Stimulated activated naive CD4-positive, alpha-beta T cell treated with Interleukin-2 at 50 U/mL for 16 hours (primary cell): ENCODE measurements at places on chromosomes 16 and 17.
A peak's percentile ranks its signal among the peaks of the same experiment; 100 is the strongest.

- no peak for DNase-seq
Observed at GRCh38 chr16:47139561-47140185, 4.1 kb downstream of the NETO2 start.

GRCh38 chr17:17886726-17887125, 49.9 kb upstream of the SREBF1 start:
- no peak for DNase-seq

GRCh38 chr17:68301438-68301959, 10.2 kb downstream of the ARSG start:
- no peak for DNase-seq

DNA sequence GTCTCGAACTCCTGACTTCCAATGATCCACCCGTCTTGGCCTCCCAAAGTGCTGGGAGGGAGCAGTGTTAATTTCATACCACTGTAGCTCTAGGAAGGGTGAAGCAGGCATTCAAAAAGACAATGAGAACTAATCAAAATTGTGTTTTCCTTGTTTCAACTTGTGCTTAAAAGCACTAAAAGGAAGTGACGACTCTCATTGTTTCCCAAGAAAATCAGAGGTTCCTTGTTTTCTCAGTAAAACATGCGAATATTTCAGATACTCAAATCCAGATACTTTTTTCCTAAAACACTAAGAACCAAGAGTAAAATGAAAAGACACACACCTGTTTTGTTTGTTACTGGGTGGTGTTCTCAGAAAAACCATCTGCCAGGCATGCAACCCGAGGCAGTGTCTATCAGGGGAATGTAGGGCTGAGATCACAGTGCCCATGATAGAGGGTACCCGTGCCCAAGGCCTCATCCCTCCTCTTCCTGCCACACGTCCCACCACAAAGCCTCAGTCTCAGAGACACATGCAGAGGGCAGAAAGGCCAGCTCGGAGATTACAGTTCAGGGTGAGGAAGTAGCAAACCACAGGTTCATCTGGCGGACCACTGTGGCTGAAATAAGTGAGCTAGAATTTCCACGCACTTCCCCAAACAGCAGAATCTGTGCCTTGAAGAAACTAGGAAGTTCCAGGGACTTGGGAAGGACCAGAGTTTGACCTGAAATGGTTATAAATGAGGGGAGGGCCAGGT, 33.7 kb downstream of the GINS3 start:
- DNase-seq = no peak

DNA sequence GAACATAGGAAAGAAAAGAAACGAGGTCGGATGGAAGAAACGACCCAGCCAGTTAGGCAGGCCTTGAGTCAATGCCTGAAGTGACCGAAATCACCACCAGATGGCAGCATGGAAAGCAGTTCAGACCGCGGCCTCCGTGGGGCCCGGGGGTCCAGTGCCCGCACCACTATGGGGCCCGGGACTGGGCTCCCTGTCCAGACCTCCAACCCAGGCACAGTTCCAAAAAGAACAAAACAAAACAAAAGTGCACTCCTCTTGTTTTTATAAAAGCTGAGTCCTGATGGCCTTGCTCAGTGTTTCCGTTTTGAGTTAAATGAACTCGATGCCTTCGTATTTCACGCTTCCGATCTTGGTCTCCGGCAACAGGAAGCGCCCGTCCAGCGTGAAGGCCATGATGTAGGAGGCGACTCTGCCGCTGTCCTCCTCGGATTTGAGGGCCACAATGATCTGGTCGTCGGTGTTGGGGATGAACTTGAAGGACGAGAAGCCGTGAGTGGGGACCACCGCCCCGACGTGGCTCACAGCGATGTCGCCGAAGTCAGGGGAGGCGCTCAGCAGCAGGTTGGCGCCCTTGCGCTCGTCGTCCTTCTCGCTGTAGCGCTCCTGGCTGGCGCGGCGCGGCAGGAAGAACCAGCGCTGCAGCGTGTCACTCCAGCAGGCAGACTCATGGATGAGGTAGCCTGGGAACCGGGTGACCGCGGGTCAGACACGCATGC, 13.7 kb upstream of the LGALS3BP start:
- DNase-seq = peak; percentile 33

DNA sequence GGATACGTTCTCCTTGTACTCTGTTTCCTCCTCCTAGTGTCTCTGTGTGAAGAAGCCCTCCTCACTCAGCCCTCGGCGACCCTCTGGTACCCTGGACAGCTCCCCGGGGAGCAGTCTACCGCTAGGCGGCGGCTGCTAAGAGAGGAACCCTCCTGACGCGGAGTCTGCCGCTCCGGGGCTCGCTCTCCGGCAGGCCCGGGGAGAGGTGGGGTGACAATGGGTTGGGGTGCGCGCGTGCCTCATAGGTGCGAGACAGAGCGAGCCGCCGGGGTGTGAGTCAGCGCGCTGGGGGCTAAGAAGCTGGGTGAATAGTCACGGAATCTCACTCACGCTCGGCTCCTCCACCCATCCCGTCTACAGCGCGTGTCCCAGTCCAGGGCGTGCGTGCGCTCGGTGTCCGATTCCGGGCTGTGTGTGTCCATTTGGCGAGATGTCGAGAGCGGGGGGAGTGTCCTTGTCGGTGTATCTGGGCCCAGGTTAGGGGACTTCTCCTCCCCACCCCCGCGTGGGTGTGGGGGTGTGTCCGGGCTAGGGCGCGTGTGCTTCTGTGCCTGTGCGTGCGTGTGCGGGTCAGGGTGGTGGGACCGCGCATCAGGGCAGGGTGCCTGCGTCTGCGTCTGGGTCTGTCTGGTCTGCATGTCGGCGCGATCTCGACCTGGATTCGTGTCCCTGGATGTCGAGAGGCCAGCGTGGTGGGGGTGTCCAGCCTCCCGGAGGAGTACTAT, 577 bp upstream of the HS3ST2 start:
- DNase-seq = no peak

DNA sequence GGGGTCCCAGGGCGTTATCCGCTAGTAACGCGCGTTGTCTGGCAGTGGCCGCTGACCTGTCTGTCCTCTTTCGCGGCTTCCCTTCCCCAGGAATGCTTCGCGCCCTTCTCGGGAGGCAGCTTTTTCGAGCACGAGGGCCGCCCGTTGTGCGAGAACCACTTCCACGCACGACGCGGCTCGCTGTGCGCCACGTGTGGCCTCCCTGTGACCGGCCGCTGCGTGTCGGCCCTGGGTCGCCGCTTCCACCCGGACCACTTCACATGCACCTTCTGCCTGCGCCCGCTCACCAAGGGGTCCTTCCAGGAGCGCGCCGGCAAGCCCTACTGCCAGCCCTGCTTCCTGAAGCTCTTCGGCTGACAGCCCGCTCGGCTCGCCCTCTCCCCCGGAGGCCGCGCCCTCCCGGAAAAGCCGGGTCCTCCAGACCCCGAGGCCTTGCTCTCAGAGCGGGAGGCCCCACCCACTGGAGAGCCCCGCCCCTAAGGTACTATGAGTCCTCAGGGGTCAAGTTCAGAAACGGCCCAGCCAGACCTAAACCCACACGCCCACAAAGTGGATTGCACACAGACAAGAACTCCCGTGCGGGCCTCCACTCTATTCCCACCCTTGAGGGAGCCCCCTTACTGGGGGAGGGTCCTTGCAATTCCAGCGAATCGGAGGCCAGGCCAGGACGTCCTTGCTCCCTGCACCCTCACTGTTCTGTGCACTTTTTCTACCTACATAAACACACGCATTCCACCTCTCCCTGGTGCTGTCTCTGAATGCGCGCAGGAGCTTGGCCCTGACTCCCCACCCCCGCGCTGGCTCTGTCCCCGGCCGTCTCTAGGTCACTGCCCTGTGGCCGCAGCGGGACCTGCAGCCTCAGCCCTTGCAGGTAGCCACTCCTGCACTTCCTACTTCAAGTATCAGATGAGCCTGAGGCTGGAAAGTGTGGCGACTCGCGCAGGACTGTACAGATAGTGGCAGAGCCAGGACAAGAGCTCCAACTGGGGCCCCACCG, 5.4 kb upstream of the SLC5A2 start:
- no peak for DNase-seq

DNA sequence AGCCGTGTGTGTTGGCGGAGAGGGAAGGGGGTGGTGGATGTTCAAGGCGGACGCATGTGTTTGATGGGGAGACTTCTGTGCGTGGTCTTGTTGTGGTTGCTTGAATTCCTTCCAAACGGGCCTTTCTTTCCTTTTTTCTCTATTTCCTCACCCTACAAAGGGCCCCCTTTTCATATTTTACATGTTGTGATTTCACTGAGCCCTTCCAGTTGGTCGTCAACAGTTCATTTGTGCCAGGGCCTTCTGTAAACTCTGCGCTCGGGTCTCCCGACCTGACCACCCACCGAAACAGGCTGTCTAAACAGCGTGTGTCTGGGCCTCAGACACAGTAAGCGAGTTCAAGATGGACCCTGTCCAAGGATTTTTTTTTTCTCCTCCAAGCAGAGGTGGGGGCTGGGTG, 228.4 kb downstream of the IRF8 start:
- no peak for DNase-seq

GRCh38 chr16:89117227-89117974, 23.7 kb downstream of the ACSF3 start:
- DNase-seq = no peak

DNA sequence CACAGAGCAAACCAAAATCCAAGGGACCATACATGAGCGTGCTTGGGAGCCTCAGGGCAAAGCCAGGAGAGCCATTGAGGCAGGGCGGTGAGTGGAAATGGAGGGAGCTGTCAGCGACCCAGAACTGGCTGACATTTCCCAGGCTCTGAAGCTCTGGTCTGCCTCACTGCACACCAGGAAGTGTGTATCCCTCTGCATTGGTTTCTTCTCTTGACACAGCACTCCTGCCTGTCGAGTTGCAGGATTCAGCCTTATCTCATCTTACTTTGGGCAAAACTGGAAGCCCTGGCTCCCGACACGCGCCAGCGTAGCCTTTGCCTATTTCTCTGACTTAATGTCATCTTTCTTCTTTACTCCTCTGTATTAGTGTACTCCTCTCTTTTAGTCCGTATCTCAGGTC, 144.7 kb upstream of the HS3ST3A1 start:
- DNase-seq = no peak

- no peak for DNase-seq
Observed at GRCh38 chr17:53896047-53896446, 73.3 kb downstream of the KIF2B start.

GRCh38 chr17:17503566-17504130, 7.5 kb upstream of the RASD1 start:
- no peak for DNase-seq

DNA sequence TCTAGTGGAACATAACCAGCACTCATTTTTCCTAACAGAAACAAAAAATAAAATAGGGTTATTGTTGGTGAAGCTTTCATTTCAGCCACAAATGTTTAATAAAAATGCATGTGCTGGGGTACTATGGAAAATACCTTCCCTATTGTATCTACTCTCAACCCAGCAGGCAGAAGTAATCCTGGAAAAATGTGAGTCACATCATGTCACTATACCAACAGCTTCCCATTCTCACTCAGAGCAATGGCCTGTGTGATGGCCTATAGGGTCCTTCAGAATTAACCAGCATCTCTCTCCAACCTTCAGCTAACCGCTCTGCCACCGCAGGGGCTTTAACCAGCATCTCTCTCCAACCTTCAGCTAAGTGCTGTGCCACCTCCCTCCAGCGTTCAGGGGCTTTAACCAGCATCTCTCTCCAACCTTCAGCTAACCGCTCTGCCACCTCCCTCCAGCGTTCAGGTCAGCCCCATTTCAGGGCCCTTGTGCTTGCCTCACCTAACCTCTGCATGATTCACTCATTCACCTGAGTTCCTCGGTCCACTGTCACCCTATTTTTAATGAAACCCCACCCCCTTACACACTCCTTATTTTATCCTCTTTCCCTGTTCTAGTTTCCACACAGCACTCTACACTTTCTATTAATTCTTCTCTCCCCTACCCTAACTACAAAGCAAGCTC, 34.0 kb downstream of the UBE2G1 start:
- DNase-seq = no peak

DNA sequence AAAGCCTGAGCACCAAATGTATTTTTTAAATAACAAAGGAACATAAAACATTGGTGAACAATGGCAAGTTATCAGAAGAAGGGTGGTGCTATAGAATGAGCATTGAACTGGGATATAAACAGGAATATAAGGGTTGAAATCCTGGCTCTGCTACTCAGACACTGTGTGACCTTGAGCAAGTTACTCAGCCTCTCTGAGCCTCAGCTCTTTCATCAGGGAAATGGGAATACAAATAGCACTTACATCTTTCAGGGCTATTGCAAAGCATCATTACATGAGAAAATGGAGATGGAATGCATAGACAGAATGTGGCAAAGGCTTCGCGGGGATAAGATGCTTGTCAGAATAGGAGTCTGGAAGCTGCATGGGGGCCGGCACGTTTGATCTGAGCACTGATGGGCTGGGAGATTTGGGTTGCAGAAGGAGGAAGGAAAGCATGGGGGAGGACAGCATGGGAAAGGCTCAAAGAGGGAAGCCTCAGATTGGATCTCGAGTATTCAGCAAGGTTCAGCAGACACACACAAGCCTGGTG, 4.8 kb upstream of the CDH5 start:
- DNase-seq = no peak

DNA sequence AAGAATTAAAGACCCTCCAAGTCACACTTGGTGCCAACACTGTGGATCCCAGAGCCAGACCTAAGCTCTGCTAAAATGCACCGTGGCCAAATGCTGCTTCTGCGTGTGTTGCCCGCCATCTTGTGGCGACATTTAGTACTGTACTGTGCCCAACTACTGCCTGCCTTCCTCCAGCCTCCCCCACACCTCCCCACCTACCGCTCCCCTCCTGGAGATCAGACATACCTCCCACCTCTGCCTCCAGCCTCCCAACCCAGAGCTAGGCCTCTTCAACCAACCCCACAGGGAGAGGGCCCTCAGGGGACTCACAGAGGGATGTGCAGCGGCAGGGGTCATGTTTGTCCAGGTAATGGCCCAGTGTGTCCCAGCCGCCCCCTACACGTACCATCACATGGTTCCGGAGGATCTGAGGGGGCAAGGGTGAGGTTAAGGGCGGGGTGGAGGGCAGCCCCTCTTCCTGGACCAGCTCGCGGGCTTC, 5.5 kb downstream of the GAS2L2 start:
- peak; percentile 62 for DNase-seq

DNA sequence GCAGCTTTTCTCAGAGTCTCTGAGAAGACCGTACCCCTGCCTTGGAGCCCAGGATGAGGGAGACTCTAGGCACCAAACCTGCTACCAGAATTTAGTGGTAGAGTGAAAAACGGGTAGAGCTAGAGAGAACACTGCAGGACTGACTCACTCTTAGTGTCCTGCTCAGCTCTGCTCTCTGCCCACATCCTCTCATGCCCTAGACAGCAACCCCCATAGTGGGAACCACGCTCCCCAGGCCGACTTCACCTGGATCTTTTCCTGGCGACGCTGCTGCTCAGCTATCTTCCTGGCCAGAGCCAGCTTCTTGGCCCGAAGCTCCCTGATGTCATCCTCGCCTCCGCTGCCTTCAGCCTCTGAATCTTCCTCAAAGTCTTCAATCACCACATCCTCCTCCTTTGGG, 26.7 kb downstream of the HIC1 start:
- DNase-seq = no peak

DNA sequence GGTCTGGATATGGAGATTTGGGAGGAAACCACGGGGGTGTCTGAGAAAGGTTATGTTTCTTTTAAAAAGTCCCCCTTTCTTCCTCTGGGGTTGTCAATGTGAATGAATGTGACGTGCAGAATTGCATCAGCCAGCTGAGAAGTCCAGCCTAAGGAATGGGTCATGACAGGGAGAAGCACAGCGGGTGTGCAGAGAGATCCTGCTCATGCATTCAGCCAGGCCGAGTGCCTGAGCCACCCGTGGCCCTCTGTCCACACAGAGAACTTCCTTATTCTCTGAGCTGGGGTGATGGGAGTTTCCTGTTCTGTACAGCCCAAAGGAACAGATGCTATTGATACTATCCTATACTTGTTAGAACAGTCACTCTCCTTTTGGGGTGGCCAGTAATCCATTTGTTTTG, 117.9 kb downstream of the CPPED1 start:
- DNase-seq = no peak
